Activated naive CD4-positive, alpha-beta T cell treated with anti-CD3 and anti-CD28 coated beads, Interleukin-2, amount 50 U/mL, for 16 hours (primary cell): ENCODE measurements at places on chromosomes 13 and 19.

- peak; percentile 45 for DNase-seq
Measured at GRCh38 chr19:51327066-51328001, 14.6 kb downstream of the VSIG10L start.

GRCh38 chr19:10000171-10000826 is 10.0 kb downstream of the COL5A3 start:
- DNase-seq: peak; percentile 67

DNA sequence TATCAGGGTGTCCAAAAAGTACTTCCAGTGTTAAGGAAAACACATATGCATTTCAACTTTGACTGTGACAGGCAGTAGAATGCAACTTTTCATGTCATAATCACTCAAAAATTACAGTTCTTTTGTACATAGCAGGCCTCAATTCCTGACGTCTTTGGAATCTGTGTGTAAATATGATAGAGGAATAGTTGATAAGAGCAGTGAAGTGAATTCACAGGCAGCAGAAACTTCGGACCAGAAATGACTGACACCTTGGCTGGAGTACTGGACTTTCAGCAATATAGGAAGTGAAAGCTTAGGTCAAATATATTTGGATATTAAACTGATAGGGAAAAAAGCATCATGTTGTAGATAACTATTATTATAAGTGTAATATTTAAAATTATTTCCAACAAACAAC is 1741.2 kb upstream of the PCDH20 start:
- no peak for DNase-seq

- no peak for DNase-seq
Measured at GRCh38 chr13:37395544-37395943, 203.0 kb downstream of the POSTN start.

DNA sequence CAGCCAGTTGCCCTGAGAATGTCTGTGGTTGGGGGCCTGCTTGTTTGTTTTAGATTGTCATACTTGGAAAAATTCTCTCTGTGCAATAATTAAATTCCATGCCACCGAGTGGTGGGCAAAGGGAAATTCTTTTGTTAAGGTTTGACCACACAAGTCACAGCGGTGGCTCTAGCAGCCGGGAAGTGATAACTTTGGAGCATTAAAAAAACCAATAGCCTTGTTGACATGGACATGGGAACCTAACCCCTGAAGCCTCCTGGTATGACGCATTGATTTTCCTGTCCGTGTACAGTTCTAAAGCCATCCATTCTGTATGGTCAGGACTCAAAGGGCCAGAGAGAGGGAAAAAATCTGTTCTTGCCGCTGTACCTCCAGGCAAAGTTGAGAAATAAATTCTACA is 384.9 kb upstream of the ZNF507 start:
- no peak for DNase-seq

- DNase-seq: no peak
Measured at GRCh38 chr19:2111425-2111824, 14.7 kb downstream of the IZUMO4 start.

DNA sequence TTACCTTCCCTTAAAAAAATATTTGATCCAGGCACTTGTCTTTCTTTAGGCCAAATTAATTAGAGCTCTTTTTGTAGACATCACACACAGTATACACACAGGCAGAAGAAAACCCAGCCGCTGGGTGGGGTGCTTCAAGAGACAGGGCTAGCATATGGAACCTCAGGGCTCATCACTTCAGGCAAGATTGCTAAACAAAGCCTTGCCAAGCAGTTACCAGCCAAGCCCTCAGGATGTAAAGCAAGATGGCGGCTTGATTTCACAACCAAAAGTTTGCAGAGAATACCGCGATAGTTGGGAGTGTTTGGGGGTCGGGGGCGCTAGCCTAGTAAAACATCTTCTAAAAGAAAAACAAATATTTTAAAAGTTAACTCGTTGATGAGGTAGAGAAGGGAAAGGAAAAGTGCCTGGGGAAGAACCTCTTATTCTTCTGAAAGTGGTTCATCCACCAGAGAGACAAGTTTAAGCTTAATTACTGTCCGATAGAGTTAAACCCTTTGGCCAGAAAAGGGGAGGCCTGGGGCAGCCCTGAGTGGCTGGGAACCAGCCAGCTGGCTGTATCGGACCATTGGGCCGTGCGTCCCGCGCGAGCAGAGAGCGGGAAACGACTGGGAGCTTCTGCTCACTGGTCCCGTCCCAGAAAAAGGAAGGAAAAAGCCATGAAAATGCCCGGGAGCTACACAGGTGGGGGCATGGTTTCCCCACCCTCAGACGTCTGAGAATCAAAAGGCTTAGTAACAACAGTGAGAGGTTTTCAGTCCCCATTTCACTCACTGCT is 254.9 kb upstream of the PCDH20 start:
- DNase-seq: no peak
